H1 (cell line): ENCODE measurements at places on chromosomes 2 and 18.

- H3K27me3 ChIP-seq = no peaks in the 10 kb centered on the region
- no peaks in the 10 kb centered on the region; the same call in 1 of the 2 replicates for H3K36me3 ChIP-seq
- H3K4me3 ChIP-seq = no peak overlapping the region
- no peaks in the 10 kb centered on the region; the same call in 1 of the 2 replicates for H3K4me1 ChIP-seq
Measured at GRCh38 chr18:58682429-58683069, 11.3 kb downstream of the MALT1 start.

- H3K4me1 ChIP-seq = peaks cover 11% of the 10 kb centered on the region
- H3K27ac ChIP-seq = no peak overlapping the region
- H3K27me3 ChIP-seq = no peaks in the 10 kb centered on the region
Measured at GRCh38 chr2:119671752-119672151, 7.2 kb upstream of the TMEM177 start.

GRCh38 chr2:200172521-200172920, 134.0 kb upstream of the SPATS2L start:
- H3K4me3 ChIP-seq = no peak overlapping the region
- H3K4me1 ChIP-seq = peaks cover 9% of the 10 kb centered on the region; the same call in 1 of the 2 replicates
- no peaks in the 10 kb centered on the region for H3K27me3 ChIP-seq
- no peaks in the 10 kb centered on the region for H3K36me3 ChIP-seq
- no peak for DNase-seq

- H3K4me3 ChIP-seq = no peak overlapping the region
- H3K4me1 ChIP-seq = no peaks in the 10 kb centered on the region
- no peaks in the 10 kb centered on the region for H3K36me3 ChIP-seq
- H3K27ac ChIP-seq = no peak overlapping the region
- no peak for DNase-seq
Measured at GRCh38 chr2:19127616-19128015, 230.8 kb downstream of the OSR1 start.

DNA sequence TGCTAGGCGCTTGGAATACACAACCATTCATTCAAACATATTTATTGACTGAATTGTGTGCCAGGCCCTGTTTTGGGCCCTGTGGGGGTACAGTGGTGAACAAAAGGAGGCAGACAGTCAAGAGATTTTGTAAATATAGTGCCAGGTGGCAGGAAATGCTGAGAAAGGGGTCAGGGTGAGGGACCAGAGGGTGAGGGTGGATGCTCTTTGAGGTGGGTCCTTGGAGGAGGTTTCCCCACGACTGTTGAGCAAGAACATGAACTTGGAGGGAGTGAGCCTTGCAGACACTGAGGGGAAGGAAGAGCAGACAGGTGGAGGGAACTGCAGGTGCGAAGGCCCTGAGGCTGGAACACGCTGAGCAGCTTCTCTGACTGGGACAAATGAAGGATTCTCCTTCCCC, 40.7 kb downstream of the ODC1 start:
- no peak overlapping the region for H3K27ac ChIP-seq
- 0 out of 2 replicates have a peak, but pooled peaks cover 2% of the 10 kb centered on the region for H3K4me1 ChIP-seq

DNA sequence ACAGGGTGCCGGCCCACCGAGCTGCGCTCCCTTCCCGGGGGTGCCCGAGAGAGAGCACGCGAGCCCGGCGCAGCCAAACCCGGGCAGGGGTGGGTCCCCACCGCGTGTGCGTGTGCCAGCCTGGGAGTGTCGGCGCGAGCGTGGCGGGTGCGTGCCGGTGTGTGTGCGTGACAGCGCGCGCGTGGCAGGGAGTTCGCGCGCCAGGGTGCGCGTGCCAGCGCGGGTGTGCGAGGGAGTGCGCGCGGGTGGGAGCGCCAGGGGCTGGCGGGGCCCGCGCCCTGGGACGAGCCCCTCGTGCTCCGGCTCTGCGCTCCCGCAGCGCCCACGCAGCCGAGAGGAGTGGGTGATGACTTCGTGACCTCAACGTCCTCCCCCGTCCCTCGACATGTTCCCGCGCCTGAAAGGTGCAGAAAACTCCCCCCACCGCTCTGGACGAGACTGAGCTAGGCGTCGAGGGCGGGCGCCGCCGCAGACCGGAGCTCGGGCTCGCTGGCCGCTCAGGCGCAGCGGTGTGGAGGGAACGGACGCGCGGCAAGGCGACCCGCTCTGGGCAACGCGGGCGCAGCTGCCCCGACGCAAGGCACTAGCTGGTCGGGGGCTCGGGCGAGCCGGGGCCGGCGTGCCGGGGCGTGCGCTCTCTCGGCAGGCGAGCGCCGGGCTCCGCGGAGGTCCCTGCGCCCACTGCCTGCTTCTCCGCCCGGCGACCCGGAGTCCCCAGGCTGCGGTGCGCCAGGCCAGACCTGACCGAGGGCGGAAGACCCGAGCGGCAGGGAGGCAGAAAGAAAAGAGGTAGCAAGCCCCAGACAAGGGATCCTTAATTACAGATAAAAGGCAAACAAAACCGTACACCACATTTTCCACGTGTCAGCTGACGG, 582.8 kb downstream of the ZEB2 start:
- H3K4me3 ChIP-seq = peak overlapping the region; percentile 54
- H3K36me3 ChIP-seq = no peaks in the 10 kb centered on the region
- H3K27ac ChIP-seq = no peak overlapping the region
- peaks cover 26% of the 10 kb centered on the region for H3K27me3 ChIP-seq

DNA sequence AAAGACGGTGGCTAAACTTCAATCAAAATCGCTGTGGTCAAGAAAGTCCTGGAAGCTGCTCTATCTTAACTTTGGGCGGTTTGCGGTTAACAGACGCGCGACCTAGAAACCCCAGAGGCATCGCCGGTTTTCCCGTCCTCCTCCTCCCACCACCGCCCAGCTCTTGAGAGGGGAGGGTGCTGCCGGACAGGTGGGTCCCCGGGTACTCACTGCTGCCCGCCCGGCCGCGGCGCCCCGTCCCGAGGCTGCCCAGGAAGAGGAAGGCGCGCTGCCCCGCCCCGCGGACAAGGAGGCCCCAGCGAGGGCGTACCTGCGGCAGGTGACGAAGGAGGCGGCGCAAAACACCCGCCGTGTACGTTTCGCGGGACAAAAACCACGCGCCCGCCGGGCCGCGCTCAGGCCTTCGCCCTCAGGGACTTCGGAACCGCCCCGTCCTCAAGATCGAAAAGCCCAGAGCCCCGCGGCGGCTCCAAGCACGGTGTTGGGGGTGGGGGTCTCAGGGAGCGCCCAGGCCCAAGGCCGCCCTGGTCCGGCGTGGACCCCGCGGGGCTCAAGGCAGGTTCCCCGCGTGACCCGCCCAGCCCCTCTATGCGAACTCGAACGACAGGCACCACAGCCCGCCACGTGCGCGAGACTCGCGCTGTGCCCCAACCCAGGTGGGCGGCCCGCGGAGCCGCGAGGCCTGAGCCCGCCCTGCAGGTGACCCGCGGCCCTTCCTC, at the start of gene SH3YL1:
Gene SH3YL1 (minus strand): TSS at position 259 of the 719 bp plus-strand sequence. CDS start 48 bp downstream, at position 211.
- H3K27me3 ChIP-seq = peaks cover 8% of the 10 kb centered on the region
- peaks cover 2% of the 10 kb centered on the region; the same call in 1 of the 2 replicates for H3K4me1 ChIP-seq
- peak within 1 kb of the TSS; percentile 97 for H3K27ac ChIP-seq
- DNase-seq = no peak
- no peaks in the 10 kb centered on the region for H3K36me3 ChIP-seq
- peak within 1 kb of the TSS; percentile 89 for H3K4me3 ChIP-seq

GRCh38 chr2:95009412-95009811, 16.1 kb upstream of the MAL start:
- no peak overlapping the region for H3K4me3 ChIP-seq
- H3K27me3 ChIP-seq = no peaks in the 10 kb centered on the region
- no peak overlapping the region for H3K27ac ChIP-seq
- no peak for DNase-seq
- no peaks in the 10 kb centered on the region for H3K4me1 ChIP-seq
- no peaks in the 10 kb centered on the region for H3K36me3 ChIP-seq

DNA sequence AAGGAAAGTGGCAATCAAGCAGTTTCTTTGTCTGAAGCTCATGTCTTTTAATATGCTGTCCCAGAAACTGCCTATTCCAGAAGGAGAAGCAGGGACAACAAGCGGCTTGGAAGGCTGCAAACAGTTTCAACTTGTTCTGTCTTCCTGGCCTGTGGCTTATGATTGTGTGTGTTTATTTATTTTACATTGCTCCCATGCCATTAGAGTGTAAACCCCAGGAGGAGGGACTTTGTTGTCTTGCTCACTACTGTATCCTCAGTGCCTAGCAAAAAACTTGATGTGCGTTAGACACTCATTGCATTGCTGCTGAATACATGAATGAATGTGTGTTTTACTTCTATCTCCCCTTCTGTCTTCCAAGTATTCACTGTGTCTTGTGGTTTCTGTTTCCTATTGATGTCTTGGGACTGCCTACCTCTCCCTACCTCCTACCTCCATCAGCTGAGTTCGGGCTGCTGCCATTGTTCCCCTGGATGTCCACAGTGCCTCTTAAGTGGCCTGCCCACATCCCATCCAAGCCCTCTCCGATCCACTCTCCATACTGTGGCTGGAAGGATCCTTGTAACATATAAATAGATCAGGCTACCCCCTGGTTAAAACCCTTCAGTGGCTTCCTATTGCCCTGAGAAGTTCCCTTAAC, 261.4 kb downstream of the DYSF start:
- no peak overlapping the region for H3K27ac ChIP-seq
- H3K4me1 ChIP-seq = no peaks in the 10 kb centered on the region
- H3K4me3 ChIP-seq = no peak overlapping the region
- H3K36me3 ChIP-seq = no peaks in the 10 kb centered on the region

DNA sequence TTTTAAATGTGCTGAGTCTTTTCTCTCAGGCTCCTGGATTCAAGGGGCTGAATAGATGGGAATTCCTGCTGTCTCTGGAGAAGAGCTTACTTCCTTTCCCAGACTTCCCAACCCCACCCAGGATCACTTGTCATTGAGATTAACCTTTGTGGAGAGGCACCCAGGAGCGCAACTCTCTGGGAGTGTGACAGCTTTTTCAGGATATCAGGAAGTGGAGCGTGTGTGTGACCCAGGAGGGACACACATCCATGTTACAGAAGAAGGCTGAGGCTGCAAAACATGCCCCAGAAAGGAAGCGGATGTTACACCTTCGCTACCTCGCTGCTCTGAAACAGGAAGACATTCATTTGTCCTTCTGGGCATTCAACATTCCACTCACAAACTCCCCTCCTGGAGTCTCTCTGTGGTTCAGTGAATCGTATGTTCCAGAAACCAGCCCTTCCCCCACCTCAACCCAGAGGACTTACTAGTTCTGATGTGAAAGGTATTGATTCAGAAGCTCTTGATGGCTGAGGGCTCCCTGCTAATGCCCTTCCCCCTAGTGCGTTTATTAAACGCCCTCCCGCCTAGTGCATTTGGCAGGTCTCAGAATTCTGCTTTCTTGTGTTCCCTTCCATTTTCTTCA, 523.9 kb downstream of the TNS1 start:
- no peaks in the 10 kb centered on the region for H3K36me3 ChIP-seq
- no peaks in the 10 kb centered on the region; the same call in 1 of the 2 replicates for H3K27me3 ChIP-seq
- peaks cover 3% of the 10 kb centered on the region; the same call in 1 of the 2 replicates for H3K4me1 ChIP-seq
- no peak for DNase-seq
- H3K4me3 ChIP-seq = no peak overlapping the region; the same call in 1 of the 2 replicates

GRCh38 chr2:147500819-147501395, 343.9 kb upstream of the ACVR2A start:
- no peak for DNase-seq
- no peak overlapping the region for H3K4me3 ChIP-seq
- H3K36me3 ChIP-seq = no peaks in the 10 kb centered on the region; the same call in 1 of the 2 replicates

DNA sequence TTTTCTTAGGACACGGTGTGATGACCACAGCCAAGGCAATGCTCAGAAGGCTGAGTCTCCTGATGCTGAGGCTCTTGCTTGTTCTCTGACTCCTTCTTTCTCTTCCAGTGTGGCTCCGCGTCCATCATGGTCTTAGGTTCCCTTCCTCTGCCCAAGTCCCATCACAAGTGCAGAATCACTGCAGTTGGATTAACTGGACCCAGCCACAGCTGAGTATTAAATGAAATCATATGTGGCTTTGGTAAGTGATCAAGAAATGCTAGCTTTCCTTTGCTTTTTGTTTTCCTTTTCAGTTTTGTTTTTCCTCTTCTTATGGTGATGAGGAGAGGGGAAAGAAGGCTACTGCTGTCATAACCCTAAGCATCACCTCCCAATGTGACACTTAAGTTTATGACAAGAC, 375.8 kb downstream of the INSIG2 start:
- DNase-seq = no peak
- no peaks in the 10 kb centered on the region for H3K4me1 ChIP-seq
- no peaks in the 10 kb centered on the region for H3K27me3 ChIP-seq
- no peak overlapping the region for H3K4me3 ChIP-seq
- H3K27ac ChIP-seq = no peak overlapping the region

DNA sequence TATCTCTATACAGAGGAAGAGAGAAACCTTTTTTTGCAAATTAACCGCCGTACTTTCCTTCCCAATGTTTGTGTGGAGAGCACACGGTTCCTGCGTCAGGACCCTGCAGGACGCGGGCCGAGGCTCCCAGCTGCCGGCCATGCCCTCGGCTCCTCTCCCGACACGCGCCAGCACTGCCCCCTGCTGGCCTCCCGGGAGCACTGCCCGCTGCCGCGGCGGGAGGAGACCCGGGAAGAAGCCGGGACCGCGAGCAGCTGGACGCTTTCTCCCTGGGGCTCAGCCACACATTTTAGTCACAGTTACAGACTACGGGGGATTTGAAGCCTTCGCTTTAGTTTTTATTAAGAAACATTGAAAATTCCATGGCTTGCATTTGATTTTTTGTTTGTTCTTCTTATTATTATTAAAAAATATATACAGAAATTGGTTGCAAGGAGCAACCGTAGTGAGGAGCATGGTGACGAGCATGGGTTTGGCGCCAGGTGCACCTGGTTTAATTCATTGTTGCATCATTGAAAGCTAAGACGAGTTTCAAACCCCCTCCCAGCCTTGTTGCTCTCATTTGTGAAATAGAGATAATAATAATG, 401.2 kb downstream of the GALR1 start:
- peak; percentile 60 for DNase-seq
- H3K27me3 ChIP-seq = no peaks in the 10 kb centered on the region
- no peak overlapping the region for H3K4me3 ChIP-seq
- H3K27ac ChIP-seq = no peak overlapping the region
- H3K4me1 ChIP-seq = 0 out of 2 replicates have a peak, but pooled peaks cover 2% of the 10 kb centered on the region

- no peak for DNase-seq
- H3K27ac ChIP-seq = no peak overlapping the region
- no peaks in the 10 kb centered on the region for H3K4me1 ChIP-seq
- no peaks in the 10 kb centered on the region for H3K27me3 ChIP-seq
Measured at GRCh38 chr2:113940891-113941290, 51.0 kb downstream of the ACTR3 start.

GRCh38 chr2:32095671-32096070, 32.3 kb downstream of the SPAST start:
- H3K36me3 ChIP-seq = no peaks in the 10 kb centered on the region
- no peak for DNase-seq
- H3K27me3 ChIP-seq = no peaks in the 10 kb centered on the region
- H3K4me3 ChIP-seq = no peak overlapping the region
- H3K27ac ChIP-seq = no peak overlapping the region
